ENCODE measurements at places on chromosomes 5 and 9.
A peak's percentile ranks its signal among the peaks of the same experiment; 100 is the strongest.

- no peak for DNase-seq
These were observed 1.7 kb upstream of the HRCT1 start for GRCh38 chr9:35904338-35904737.

DNA sequence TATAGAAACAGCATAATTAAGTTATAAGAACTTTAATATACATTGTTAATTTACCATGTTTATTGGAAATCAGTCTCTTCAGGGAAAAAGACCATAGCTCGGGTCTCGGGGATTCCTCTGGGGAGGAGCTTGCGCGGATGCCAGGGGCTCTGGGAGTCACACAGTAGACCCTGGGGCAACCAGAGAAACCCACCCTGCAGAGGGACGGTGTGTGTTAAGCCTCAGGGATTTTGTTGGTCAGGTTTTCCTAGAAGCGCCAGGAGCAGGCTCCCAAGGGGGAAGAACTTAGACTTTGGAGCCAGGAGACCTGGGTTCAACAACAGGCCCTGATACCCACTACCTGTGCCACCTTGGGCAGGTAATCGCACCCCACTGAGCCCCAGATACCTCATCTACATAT, 297.9 kb downstream of the MED10 start:
- no peak for DNase-seq

- no peak for DNase-seq
These were observed 59.8 kb upstream of the NTRK2 start for GRCh38 chr9:84609779-84610178.

DNA sequence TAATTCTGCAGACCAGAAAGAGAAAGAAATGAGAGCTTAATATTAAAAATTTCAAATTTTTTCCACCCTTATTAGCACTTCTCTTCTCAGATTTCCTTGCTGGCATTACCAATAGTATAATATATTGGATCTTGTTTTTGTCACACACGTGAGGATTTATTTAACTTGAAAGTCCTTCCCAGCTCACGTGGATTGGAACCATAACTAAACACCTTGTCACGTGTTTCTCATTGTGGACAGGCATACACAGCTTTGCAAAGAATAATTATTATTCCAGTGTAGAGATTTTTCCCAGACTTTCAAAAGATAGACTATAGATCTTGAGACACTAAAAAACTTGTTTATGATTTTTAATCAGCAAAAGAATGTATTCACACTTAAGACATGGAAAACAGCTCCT, 123.8 kb upstream of the LPAR1 start:
- no peak for DNase-seq

GRCh38 chr5:171450423-171451331, 31.2 kb downstream of the FGF18 start:
- no peak for DNase-seq

DNA sequence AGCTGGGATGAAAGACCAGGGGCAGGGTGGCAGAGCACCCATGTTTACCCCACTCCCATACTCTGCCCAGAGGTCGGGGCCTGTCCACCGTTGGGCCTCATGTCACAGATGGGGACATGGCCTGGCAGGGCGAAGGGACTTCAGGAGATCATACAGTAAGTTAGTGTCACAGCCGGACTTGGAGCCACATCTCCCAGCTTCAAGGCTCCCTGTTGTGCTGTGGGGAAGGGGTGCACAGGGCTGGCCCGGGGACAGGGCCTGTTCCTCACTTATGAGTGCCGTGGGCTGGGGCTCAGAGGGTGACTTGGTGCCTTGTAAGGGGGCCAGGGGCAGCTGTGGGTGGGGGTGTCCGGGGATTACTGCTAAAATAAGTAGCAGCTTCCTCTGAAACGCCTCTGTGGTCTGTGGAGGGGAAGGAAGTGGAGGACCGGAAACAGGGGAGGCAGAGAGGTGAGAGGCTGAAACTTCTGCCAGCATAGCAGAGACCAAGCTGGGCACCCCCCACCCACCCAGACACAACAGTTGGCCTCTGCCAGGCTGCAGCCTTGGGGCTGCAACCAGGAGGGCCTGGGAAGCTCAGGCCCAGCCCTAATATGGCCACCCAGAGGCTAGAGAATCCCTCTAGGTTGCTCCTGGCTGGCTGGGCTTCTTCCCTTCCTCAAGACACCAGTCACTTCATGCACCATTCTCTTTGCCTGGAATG, 41.1 kb upstream of the NEK6 start:
- no peak for DNase-seq

- no peak for DNase-seq
These were observed 1.9 kb upstream of the CDKN2B start for GRCh38 chr9:22010866-22011625.

DNA sequence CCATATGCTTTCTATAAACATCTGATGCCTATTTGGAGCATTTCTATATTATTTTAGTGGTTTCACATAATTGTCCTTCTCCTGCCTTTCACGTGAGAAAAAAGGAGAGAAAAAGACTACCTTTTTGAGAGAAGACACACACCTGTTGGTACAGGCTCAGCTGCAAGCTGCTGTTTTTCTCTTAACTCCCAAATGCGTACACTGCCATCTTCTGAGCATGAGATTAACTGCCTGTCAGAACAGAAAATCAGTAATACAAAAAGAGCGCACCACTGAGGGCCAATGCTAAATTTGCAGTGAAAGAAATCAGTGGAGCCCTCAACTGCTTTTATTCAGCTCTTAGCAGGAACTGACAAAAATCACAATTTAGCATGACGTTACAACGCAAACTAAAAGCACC, 54.9 kb downstream of the WDR41 start:
- no peak for DNase-seq

DNA sequence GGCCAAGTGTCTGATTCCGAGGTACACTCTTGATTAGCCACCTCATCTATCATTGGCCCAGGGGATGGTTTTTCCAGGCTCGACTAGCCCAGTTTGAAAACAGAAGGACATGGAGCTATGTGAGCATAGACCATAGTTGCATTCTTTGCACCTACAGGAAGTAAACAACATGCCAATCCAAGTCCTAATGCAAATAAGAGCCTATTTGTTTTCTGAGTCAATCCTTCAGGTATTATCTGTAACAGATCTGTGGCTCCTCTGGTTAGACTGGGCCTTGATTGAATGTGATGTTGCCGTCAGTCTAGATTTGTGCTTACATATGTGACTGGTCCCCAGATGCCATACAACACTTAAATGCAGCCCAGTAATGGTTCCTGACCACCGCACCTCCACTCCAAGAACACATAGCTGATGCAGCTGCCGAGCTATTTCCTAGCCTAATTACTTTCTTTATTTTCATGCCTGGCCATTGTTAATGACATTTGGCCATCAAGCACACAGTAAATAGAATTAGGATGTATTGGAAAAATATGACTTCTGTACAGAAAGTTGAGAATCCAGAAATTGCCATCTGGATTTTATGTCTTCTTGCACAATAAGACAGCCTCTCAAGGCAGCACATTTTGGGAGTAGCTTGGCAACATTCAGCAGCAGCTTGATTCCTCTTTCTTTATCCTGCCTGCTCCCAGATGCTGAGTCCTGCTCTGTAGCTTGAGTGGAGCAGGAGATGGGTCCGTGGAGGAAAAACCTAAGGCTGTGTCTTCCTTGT, 29.5 kb upstream of the ARHGAP26 start:
- no peak for DNase-seq

GRCh38 chr5:10502130-10502529, 60.5 kb downstream of the ROPN1L start:
- DNase-seq: no peak

DNA sequence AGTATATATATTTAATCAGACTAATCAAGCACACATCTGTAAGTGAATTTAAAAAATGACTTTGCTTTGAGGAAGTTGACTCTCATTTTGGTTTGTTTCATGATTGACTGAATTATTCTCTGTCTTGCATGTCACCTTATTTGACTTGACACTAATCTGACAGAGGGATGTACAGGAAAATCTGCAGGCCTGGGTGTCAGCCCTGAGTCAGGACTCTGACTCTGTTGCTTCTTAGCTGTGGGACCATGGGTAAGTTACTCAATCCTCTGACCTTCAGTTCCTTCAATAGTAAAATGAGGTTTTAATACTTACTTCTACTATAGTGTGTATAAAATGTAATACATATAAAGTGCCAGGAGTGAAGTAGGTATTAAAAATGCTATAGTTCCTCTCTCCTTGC, 415.9 kb downstream of the ARHGEF28 start:
- DNase-seq: no peak

DNA sequence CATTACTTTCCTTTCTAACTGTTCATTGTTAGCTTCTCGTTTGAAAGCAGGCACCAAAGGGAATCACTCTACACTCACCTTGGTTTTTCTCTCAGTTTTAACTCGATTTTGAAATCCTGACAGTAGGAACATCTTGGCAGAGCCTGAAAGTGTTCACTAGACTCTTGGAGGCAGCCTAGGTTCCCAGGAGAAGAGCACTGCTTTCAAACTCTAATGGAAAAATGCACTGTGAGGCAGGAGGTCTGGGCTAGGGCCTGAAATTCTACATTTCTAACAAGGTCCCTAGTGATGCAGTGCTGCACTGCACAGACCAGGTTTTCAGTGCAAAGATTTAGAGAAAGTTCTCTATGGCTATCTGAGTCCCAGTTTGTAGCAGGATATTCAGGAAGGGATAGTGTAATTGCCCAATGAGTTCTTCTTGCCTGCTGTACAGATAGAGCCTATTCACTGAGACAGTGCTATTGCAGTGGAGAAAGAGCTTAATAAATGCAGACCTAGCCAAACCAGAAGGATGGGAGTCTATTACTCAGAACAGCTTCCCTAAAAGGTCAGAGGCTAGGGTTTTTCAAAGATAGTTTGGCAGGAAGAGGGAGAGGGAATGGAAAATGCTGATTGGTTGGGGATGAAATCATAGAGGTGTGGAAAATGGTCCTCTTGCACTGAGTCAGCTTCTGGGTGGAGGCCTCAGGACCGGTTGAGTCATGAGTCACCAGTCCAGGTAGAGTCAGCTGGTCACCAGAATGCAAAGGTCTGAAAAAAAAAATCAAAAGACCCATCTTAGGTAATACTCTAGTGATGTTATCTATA, 153.9 kb downstream of the GPBP1 start:
- DNase-seq: no peak

DNA sequence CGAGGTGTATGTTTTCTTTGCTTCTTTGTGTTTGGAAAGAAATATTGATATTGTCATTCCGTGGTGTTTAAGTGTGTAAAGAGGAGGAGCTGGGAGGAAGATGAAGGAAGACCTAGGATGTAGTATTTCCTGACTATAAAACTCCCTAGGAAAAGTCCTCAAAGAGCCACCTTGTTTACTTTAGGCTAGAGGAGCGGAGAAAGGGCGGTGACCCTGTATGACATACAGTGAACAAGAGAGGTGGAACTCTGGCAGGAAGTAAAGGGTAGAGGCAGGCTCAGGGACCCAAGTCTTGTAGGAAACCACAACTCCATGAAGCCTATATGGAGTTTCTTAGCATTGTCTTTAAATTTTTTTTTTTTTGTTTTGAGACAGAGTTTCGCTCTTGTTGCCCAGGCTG, 303.9 kb downstream of the DOCK8 start:
- DNase-seq: no peak

DNA sequence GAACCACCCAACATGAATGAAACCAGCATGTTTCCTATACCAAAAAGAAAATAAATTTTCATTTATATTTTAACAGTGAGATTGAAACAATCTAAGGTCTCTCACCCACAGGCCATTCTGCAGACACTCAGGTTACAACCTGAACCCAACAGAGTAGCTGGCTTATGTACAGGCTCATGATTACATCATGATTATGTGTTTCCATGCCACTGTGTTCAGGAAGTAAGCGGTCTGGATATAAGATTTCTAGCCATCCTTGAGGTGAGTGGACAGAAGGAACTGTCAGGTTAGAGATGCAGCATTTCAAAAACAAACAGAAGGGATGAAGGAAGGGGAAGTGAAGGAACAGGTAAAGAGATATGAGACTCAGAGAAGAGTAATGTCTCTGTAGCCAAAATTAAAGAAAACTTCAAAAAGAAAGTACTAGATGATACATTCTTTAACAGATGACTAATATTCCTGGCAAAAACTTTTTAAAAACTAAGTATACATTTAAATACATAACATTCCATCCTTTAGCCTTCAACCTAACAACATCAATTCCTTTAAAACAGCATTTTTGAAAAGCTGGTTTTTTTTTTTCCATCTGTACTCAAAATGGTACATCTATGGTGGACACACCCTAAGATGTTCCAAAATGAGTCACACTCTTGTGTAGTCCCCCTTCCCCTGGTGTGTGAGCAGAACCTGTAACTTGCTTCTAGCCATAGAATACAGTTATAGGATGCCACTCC, 119.8 kb downstream of the LPAR1 start:
- no peak for DNase-seq

DNA sequence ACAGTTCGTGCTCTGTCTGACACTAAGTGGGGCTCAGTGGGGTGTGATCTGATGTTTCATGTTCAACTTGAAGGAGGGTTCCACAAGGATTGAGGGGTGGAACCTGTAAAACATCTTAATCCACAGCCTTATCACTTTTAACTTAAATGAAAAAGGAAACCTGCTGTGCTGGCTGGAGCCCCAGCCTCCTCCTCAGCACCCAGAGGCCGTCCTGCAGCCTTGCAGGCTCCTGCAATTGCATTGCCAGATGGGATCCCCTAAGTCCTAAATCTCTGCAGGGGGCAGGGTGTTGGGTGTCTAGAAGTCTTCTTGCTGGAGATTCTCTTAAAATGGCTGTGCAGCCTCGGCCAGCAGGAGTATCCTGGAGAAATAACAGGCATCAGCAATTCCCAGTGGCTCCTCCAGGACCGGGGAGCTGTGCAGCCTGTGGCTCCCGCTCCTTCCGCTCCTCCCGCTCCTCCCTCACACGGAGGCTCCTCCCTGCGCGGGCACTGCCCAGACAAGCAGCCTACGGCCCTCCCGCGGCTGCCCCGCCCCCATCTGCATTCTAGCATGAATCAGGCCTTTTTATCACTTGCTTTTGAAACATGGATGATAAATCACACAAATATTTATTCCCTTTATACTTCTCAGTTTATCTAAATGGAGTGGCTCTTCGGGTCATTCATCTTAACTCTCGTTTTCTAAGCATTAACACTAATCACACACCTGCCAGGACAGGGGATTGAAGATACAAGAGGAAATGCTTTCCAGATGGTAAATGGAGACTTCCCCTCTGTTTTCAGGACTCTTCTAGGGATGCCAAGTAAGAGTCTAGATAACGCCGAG, 131.0 kb downstream of the ADAMTS16 start:
- no peak for DNase-seq

DNA sequence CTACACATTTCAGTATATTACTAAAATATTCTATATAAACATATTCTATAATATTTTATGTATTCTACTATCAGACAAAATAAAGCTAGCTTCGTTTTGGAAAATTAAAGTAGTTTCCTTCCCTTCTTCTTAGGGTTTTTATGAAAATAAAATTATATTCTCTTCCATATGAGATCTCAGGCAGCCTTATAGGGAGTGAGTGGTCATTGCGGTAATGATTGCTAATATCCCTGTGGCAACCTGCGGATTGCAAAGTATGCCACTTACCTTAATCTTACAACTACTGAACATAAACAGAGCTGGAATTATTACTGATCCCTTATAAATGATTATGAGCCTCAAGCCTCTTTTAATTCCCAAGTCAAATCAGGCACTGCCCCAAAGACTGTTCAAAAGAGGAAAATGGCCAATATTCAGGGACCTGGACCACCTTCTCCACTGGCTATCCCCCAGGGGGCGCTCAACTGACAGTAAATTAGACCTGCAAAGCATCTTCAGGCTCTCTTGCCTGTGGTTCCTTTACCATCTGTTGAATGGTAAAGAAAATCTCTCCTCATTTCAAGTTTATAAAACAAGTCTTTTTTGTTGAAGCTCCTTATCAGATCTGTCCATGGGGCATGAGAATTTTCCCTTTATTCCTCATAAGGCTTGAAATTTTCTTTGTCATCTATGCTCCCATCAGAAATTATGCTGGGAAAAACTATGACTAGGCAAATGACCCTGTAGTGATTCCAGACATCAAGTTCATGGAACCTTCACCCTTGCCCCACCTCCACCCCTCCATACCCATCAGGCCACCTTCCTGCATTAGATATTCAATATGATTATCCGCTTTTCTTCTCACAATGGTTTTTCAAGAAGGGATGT, 163.9 kb downstream of the CEMIP2 start:
- DNase-seq: peak; percentile 76
